ENCODE measurements at places on chromosomes 5 and 9.

DNA sequence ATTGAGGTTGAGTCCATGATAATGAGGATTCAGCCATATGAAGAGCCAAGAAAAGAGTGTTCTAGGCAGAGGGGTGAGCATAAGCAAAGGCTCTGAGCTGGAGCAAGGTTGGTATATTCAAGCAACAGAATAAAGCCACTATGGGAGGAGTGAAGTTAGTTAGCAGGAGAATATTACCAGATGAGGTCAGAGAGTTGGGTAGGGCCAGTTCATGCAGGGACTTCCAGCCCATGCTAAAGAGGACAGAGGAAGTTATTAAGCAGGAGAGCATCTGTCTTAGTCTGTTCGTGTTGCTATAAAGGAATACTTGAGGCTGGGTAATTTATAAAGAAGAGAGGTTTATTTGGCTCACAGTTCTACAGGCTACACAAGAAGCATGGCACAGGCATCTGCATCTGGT, 57.1 kb upstream of the ATG10 start:
- no peak for DNase-seq

GRCh38 chr5:133032852-133033742, 6.7 kb upstream of the ZCCHC10 start:
- DNase-seq, result no peak

DNA sequence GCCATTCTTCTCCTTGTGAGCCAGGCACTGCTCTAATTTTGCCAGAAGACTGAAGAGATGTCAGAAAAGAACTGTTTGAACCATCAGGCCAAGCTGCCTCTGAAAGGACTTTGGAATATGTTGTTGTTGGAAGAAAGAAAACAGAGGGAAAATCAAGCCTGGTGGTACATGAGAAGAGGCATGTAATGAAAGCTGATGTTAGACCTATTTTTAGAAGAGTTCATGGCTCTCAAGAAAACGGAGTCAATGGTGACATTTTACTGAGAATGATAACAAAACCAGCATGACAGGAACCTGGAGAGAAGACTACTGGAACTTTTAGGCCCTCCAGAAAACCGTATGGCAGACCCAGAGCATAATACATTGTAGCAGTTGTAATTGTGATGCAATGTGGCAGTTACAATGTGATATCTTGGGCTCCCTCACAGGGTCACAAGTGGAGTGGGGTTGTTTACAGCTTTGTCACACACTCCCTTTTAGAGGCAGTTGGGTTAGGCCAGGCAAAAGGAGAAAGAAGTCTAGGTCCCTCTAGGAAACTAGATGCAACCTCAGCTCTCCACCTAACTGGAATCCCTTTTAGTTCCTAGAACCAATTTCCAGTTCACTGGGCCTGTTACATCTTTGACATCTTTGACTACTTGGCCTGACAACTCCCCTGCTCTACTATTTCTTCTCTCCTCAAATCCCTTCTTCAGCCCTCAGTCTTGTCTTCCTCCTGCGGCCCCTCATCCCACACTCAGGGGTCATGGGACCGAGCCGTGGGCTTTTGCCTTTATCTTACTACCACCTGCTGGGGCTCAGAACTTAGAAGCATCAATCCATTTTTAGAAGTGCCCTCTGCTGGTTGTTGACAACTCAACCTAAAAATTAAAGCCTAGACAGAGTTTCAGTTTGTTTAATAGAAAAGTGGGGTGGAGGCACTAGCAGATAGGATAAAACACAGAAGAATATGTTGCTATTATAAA, 61.2 kb upstream of the JAK2 start:
- no peak for DNase-seq

DNA sequence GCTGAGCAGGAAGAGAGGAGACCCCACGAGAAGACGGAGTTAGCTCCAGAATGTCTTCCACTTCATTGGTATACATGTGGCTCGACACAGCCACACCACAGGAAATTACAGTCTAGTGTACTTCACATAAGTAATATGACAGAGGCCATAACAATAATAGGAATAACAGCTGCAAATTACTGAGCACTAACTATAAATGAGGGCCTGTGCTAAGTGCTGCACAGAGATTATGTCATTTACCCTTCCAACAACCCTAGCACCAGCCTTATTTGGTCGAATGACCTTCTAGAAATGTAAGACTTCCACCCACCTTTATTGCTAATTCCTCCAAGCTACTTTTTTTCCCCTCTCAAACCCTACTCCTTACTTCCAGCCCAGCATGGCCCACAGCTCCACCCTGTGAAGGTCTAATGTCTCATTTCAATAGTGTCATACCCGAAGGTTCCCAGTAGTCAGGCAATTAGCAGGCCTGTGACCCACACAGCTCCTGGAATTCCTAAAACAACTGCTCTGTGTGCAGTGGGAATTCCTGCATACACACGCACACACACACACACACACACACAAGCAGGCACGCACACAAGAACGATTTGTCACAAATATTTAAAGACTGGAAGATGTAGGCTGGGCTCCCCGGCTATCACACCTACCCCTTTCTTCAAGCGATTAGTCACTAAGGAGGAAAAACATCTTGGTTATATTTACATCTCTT, 134.5 kb downstream of the FRMD3 start:
- DNase-seq, result no peak

GRCh38 chr5:158979749-158980521, 119.8 kb downstream of the EBF1 start:
- DNase-seq, result no peak

DNA sequence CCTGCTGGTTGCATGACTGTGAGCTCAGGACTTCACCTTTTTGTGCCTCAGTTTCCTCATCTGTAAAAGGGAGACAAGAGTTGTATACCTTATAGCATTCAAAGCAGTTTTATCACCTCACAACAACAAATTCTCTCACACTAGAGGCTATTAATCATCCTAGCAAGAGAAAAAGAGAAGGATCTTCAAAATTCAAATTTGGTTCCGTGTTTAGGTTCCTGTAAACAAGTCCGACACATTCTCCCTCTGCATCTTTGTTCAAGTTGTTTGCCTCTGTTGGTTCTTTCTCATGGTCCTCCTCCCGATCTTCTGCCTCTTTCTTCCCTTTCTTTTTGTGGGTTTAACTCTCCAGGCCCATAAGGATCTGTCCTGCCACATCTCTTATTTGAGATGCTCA, 218.0 kb downstream of the PIK3R1 start:
- DNase-seq, result no peak

DNA sequence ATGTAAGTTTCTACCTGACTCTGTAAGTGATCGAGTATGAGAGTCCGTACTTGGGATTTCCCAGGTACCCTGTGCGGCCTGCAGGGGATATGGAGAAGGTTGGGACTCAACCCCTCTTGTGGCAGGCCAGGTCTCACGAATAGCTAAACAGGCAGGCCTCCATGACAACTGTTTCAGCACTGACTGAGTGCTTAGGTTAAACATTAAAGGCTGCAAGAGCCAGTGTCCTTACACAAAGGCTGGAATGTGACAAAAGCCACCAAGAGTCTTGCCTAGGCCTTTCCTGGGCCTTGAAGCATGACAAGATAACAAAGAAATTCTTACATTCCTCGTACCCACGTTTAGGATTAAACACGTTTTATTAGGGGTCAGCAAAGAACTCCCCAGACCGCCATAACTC, 58.6 kb downstream of the THBS4 start:
- no peak for DNase-seq

DNA sequence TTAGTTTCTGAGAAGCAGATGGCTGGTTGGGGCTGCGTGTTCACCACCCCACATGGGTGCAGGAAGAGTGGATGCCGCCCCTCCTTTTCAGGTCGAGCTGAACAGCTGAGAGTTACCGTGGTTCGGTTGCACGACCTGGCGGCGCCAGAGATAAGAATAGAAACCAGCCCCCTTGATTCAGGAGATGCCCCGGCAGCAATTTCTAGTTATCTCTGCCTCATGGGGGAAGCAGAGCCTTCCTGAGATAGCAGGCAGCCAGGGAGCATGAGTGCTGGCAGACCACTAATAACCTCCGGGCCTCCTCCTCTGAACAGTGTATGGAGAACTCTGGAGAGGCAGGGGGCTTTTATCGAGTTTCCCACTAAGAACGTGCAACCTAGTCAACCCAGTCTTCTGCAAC, 177.8 kb downstream of the NSG2 start:
- no peak for DNase-seq

- DNase-seq, result no peak
Observed at GRCh38 chr5:111076091-111076490, 4.6 kb downstream of the TSLP start.

DNA sequence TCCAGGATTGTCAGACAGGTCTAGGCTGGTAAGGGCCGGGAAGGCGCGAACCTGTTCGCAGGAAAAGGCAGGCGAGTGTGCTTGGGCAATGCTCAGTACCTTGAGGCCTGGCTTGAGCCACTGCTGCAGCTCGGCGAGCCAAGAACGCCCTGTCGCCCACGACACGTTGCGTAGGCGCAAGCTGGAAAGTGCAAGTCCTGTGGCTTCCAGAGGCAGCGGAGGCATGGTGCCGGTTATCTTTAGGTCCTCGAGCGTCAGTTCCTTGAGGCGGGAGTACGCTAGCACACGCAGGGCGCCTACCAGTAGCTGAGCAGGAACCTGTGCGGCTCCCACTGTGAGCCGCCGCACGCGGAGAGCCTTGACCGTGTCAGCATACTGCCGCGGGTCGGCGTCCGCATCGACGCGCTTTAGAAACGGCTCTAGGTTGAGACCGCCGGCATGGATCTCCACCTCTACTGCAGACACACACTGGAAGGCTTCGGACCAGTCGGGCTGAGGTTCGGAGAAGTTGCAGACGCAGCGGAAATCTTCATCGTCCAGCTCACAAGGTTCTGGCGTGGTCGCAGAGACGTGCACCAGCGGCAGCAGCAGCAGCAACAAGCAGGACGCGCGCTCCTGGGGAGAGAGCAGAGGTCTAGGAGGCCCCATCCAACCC, 482 bp downstream of the CD14 start:
- no peak for DNase-seq

DNA sequence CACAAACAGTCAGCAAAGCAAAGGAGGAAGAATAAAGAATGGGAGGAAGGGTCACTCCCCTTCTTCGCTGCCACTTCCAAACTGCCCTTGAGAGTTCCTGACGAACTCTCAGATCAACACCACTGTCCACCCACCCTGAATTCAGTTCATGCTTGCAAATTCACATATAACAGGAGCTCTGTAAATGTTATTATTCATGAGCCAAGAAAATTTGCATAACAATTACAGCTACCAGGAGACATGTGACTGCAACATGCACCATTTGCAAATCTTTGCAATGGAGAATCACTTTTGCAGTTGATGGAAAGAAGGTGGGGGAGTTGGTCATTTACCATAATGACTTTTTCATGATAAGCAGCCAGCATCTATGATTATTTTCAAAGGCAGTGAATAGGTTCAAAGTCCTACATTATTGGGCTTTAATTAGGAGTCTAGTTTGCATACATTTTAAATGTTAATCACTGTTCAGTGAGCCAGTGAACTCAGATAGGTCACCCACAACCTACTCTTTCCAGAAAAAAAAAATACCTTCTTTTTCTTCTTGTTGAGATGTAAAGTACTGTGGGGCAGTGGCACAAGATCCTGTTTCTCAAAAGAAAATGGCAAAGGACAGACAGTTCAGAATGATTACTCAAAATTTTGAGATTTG, 149.7 kb downstream of the CAAP1 start:
- no peak for DNase-seq

DNA sequence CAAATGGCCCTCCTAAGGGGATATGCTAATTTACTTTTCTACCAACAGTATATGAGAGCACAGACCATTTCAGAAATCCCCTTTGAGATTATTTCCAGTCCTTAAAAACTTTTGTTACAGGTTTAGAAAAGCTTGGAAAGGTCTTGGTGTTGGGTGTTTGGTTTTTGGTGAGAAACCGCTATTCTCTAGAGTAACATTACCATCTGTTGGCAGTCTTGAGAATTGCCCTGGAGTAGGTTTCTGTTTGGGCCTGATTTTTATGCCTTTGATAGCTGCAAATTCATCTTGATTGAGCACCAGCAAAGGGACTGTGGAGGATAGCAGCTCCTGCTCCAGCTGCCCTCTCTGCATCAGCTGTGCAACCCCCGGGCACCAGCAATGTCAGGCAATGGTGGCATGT, 8.0 kb downstream of the NUDT2 start:
- DNase-seq, result no peak

GRCh38 chr9:98314381-98315066, 59.1 kb upstream of the TBC1D2 start:
- DNase-seq, result no peak

- no peak for DNase-seq
Observed at GRCh38 chr9:75615284-75615683, 275.2 kb upstream of the PCSK5 start.

DNA sequence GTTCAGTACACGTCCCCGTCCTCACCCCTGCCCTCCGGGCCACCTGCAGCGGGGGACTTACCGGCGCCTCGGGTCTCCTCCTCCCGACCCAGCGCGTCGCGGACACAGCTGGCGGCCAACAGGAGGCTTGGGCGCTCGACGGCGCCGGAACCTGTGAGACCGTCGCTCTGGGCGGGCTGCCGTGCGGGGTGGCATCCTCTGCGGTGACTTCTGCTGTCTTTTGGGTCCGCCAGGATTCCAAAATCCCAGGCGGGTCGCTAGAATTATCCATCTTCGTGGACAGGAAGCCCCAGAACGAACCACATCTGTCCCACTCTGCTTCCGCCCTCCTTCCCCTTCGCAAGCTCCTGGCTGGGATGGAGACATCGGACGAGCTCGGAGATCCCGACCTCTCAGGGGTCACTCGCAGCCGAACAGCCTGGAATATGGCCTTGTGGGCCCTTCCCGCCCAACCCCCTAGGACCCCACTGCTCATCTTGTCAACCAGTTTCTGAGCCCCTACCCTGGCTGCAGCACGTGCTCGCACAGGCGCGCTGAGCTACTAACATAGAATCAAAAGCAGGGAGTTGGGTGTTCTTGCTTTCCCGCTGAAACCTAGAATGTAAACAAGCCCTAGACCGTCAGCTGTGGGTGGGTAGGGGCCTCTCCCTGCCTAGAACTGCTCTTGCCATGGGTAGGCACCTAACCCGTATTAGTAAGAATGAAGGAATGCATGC, 947 bp upstream of the MARCHF3 start:
- no peak for DNase-seq

DNA sequence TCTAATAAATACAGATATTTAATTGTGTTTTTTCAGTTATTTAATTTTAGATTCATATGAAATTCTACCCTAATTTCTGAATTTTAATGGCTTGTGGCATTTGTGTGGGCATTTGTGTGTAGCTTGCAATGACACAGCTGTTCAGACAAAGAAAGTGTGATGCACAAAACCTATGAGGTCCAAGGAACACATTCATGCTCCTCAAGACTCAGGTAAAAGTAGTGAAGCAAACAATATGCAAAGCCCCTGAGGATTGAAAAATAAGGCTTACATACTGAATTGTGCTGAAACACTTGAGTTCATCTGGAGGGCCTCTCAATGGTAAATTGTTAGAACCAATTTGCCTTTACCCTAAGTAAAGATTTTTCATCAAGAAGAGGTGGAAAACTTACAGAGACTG, 28.1 kb downstream of the IL7R start:
- no peak for DNase-seq

DNA sequence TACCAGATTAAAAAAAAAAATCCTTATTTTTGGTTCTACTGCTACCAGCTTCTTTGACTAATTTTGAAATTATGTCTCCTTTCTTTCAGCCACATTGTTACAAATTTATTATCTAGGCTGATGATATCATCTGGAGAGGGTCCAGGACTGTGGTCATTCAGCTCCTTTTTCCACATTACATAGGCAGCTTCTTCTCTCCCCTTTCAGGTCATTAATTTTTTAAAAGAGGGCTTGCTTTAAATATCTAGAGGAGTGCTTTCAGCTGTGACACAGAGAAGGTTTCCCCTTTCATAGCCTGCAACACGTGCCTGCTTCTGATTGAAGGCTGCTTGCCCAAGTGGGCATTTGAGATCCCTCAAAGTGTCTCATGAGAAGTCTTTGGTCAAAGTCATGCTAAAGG, 155.7 kb upstream of the PAPPA start:
- DNase-seq, result no peak

- DNase-seq, result no peak
Observed at GRCh38 chr5:142979636-142980035, 209.5 kb downstream of the ARHGAP26 start.

All from stimulated activated CD8-positive, alpha-beta memory T cell treated with anti-CD3 and anti-CD28 coated beads, Interleukin-4, amount 100 ng/mL, for 4 hours (primary cell).